Stimulated activated CD4-positive, alpha-beta T cell treated with anti-CD3 and anti-CD28 coated beads, Interleukin-12 subunit alpha, Interleukin-12 subunit beta, amount 100 ng/mL, for 24 hours (primary cell): ENCODE measurements at places on chromosomes 12 and 14.

DNA sequence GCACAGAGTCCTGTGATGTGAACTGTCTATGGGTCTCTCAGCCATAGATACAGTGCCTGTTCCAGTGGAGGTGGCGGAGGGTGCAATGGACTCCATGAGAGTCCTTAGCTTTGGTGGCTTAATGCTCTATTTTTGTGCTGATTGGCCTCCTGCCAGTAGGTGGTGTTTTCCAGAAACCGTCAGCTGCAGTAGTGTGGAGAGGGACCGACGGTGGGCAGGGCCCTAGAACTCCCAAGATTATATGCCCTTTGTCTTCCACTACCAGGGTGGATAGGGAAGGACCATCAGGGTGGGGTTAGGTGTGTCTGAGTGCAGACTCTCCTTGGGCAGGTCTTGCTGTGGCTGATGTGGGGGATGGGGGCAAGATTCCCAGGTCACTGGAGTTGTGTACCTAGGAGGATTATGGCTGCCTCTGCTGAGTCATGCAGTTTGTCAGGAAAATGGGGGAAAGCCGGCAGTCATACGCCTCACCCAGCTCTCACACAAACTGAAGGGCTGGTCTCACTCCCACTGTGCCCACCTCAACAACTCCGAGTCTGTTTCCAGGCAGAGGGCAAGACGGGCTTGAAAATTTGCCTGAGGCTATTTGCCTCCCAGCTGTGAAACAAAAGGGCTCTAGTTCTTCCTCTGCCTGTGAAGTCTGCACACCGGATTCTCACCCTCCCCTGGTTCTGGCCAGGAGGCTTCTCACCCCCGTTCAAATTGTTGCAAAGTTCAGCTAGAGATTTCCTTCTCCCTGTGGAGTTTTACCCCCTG, 24.9 kb upstream of the ZDHHC17 start:
- no peak for DNase-seq

DNA sequence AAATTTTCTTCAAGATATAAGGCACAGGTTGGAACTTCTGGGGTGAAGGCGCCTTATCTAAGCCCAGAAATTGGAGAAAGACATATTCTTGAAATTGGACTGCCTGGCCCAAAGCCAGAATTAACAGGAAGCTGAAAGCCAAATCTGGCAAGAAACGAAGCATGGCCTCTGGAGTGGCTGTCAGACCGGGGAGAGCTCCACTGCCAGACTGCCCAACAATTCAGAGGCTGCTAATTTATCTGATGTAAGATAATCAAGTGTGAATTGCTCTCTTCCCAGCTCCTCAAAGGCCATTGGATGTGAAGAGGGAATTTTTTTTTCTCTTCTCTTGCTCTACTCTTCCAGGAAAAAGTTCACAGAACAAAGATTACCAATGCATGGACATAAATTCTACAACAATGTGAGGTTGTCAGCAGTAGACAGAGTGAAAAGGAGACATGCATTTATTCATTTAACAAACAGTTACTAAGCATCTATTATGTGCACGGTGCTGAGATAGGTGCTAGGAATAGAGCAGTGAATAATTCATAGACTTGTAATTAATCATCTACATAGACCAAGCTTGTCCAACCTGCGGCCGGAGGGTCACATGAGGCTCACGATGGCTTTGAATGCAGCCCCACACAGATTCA, at the start of gene GDF3:
Gene GDF3 (minus strand): TSS at position 210 of the 632 bp plus-strand sequence. CDS start 47 bp downstream, at position 163.
- DNase-seq, result no peak

GRCh38 chr14:88089445-88089844, 84.5 kb downstream of the GPR65 start:
- DNase-seq, result no peak

GRCh38 chr14:100137173-100137572, 22.3 kb downstream of the DEGS2 start:
- DNase-seq, result no peak

- DNase-seq, result no peak
These were observed 3.7 kb upstream of the COX8C start for GRCh38 chr14:93343266-93343665.

GRCh38 chr12:88628856-88629509, 48.7 kb upstream of the KITLG start:
- DNase-seq, result no peak

- DNase-seq, result no peak
These were observed 34.8 kb downstream of the BRAP start for GRCh38 chr12:111650912-111651311.

DNA sequence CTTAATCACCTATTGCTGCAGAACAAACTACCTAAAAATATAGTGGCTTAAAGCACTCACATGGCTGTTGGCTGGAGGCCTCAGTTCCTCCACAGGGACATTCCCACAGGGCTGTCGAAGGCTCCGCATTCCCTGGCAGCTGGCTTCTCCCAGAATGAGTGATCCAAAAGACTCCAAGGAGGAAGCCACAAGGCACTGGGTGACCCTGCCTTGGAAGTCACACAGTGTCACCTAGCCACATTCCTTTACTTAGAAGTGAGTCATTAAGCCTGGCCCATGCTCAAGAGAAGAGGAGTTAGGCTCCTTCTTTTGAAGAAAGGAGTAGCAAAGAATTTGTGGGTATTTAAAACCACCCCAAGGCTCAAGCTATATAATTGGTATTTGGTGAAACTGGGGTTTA, 63.9 kb upstream of the MAP1LC3B2 start:
- DNase-seq, result no peak

DNA sequence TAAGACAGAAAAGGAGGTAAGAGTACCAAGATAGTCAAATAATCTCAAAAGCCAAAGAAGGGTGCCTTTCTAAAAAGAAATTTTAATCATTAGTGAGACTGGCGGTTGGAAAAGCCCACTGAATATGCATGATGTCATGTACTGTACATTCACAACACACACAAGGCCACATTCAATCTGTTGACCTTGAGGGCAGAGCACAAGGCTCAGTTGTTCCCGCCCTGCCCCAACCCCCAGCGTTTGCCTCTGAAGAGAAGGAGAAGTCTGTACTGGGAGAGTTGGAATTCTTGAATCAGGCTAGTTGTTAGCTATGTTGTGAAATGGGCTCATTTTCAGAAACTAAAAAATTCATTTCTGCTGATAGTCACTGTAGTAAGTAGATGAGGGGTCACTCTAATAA, 50.2 kb upstream of the NID2 start:
- DNase-seq, result no peak

DNA sequence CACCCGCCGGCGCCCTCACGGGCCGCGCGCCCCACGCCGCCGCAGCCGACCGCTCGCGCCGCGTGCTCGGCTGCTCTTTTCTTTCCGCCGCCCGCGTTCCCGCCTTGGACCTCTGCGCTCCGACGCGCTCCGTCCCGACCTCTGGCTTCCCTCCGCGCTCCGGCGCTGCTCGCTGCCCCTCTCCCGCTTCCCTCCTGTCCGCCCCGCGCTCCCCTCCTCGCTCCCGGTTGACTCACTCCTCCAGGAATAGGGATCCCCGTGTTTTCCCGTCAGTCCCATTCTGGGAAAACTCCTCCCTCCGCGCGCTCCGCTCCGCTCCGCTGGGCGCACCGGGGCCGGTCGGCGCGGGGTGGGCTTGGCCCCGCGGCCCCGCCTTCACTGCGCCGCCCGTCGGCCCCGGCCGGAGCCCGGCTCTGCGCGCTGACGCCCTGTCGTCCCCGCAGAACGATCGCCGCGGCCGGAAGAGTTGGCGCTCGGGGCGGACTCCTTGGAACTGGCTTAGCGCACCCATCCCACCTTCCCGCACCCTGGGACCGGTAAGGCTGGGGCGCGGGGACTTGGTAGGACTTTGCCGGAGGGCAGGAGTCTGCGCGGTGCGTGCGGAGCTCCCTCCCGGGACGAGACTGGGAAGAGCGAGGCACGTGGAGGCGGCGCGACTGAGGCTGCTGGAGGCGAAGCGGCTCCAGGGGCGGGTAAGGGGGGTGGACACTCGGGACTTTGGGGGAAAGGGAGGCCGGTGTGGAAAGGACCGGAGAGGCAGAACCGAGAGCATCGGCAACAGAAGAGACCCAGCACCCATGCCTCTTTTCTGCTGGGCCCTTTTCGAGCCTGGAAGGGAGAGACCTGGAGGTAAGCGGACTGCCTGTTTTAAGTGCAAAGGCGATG, 550 bp downstream of the TEAD4 start:
- DNase-seq, result no peak

- DNase-seq, result no peak
These were observed 143.4 kb upstream of the NAV3 start for GRCh38 chr12:77687321-77687720.

GRCh38 chr12:123109319-123109772, 41.5 kb downstream of the PITPNM2 start:
- no peak for DNase-seq
